Esophagus mucosa (tissue), 1 donor: ENCODE measurements at places on chromosomes 1 and 21.

GRCh38 chr21:37827913-37828312 lies 88.3 kb downstream of the KCNJ6 start:
- ATAC-seq = no peak

- no peak for ATAC-seq
Observed at GRCh38 chr1:168553680-168554553, 10.1 kb upstream of the XCL2 start.

DNA sequence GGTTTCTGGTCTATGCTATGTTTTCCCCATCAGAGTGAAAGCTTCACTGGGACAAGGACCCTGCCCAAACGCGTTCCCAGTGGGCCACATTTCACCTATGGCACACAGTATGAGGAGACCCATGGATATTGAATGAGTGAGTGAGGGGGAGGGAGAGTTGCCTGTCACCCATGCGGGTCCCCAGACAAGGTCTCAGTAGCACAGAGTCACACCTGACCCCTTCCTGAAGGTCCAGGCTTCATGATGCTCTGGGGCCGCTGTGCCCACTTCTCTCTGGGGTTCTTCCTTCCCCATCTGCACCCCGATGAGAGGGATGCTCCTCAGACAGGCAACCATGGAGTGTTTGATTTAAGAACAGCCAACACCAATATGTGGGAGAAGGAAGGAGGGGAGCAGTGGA lies 72.3 kb upstream of the CSF3R start:
- no peak for ATAC-seq

- no peak for ATAC-seq
Observed at GRCh38 chr1:247421074-247421473, 5.1 kb downstream of the NLRP3 start.

DNA sequence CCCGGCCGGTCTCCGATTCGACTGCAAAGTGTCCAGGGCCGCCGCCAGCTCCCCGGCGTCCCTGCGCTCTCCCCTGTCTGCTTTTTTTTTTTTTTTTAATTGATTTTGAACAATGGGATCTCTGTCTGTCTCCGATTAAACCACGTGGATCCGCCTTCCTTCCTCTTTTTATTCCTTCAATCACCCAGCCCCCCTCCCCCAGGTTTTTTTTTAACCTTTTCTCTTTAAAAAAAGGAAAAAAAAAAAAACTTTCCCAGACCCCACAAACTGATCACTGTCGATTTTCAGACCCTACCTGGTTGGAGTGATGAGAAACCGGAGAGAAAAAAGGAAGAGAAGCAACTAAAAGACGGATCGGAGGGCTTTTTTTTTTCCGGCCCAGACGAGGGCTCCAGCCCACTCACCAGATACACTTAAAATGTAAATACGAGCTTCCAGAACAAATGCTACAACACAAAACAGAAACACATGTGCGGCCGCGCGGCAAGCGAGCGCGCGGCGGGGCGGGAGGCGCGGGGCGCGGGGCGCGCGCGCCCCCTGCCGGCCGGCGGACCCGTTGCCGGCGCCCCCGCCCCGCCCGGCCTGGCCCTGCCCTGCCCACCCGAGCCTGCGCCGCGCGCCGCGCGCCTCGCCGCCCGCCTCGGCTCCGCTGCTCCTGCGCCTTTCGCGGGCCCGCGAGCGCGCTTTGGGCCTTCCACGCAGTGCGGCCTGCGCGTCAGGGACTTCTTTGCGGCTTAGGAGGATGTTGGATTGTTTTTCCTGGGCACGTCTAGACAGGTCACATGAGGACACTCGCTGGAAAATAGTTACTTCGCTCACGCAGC lies at the start of gene RCC2:
Gene RCC2 (minus strand): TSS at position 428 of the 824 bp plus-strand sequence. CDS start 1,163 bp downstream, outside the sequence.
- ATAC-seq = peak; percentile 64

- ATAC-seq = no peak
Observed at GRCh38 chr1:158607296-158607695, 2.2 kb downstream of the OR10Z1 start.

DNA sequence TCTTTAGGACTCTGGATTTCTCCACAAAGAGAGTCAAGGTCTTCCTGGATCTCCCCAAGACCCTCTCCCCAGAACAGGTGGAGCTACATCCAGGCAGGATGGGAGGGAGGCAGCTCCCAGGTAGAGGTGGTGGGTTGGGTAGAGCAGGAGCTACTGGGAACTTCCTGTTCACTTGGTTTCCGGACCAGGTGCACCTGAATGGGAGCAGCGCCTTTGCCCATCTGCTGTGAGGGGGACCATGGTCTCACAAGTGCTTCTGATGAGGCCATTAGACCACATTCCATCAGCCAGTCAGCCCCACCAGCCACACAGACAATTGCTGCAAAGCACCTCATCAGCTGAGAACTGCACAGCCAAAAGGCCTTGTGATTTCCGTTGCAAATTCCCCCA lies 188.8 kb downstream of the MATN1 start:
- ATAC-seq = no peak

- peak; percentile 79 for ATAC-seq
Observed at GRCh38 chr1:118396829-118397495, 211.9 kb upstream of the SPAG17 start.

DNA sequence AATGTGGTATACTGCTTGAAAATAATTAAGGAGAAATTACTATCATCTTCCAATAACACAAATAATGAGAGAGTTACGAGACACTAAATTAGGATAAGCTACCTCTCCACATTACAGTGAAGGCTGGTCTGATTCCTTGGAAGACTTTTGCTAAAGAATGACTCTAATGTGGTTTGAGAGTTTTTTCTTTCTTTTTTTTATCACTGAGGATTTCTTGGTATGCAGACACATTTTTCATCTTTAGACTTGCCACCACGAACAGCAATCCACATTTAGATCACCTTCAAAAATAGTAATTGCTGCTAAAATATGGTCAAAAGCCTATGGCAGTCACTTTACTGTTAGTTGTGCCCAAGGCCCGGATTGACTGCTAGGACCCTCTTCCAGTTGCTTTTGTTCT lies 16.6 kb upstream of the TMEM35B start:
- ATAC-seq = no peak

DNA sequence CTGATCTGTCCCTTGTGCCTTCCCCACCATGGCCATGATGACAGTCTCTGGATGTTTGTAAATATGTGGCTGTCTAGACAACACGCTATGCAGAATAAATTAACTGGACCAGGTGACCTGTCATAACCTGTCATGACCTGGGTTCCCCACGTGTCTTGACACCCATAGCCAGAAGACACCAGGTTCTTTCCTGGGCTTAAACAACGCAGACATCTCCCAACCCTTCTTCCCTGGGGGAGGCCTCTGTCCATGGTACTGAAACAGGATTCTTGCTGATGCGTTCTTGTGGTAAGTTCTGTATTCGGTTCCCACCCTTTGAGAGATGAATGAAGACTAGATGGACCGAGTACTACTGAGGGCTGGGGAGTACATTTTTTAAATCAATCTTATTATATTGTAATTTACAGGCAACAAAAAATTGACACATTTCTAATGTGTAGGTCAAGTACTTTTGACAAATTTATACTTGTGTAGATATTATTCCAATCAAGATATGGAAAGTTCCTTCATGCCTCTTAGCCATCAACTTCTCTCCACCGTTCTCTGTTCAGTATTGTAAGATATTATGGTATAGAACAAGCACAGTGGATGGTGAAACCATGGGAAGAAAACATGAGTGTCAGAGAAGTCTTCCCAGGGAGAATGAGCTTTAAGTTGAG lies 738.8 kb downstream of the PTPRU start:
- no peak for ATAC-seq

- ATAC-seq = peak; percentile 75
Observed at GRCh38 chr1:932776-933602, 9.3 kb downstream of the SAMD11 start.

- ATAC-seq = peak; percentile 22
Observed at GRCh38 chr1:204725821-204726448, 40.4 kb upstream of the LRRN2 start.

DNA sequence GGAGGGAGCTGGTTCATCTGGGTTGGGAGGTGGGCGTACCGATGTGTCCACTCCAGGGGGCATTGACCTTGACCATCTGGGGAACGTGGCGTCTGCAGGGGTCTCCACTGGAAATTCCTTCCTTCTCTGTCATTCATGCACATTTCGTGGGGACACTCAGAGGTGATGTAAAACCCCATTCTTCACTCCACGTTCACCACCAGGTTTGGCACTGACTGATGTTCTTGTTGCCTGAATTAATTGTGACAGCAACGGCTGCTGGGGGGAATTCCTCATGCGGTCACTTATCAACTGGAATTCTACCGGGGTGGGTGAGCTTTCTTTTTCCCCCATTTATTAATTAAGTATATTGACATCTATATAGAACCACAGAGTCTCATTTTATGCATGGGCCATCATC lies 18.1 kb upstream of the POFUT2 start:
- no peak for ATAC-seq

DNA sequence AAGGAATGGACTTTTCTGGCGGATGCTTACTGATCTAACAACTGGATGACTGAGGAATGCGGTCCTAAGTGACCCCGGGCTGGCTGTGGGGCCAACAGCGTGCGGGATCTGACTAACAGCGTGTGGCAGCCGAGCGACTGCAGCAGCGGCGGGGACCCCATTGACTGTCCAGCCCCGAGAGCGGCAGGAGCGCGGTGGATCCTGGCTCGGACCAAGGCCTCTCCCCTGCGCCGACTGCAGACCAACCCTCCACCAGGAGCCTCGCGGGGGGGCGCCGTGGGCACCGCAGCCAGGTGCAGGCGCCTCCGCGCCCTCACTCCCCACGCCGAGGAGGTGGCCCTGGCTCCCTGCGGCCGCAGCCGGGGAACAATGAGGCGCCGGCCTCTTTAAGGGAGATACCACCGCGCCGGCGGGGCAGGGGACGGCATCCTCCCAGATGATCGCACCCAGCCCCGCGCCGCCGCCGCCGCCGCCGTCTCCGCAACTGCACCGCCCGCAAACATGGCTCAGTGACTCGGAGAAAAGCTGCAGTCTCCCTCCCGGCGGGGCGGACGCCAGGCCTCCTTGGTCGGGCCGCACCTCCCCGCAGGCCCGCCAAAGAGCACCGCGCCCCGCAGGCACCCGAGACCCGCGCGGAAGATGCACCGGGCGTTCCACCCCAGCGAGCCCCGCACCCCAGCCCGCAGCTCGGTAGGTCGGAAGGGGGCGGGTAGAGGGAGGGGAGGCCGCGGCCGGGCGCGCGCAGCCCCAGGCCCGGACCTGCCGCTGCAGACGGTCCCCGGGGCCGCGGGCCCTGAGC lies 694 bp upstream of the PDIK1L start:
- ATAC-seq = peak; percentile 74

DNA sequence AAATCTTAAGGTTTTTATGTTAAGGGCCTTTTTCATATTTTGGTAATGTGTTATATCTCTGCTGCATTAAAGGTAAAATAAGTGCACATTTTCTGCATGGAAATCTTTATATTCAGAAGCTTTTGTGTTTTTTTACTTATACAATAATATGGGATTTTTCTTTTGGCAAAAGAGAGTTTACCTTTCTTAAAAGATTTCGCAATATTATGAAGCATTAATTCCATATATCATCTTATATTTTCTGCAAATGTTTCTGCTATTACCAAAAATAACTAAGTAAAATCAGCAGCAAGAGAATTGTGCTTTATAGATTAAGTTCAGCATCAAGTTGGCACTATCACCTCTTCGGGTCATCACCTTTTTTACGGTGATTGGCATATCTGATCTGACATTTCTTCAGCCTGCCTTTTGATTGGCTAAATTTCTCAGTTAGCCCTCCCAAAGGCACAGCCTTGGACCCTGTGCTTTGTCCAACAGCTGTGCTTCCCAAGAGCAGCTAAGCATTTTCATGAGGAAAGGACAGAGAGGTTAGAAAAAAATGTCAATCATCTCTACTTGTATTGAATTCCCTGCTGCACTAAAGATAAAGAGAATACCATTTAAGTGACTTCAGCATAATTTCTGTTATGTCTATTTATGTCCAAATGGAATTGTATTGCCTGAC lies 767.1 kb upstream of the PRMT6 start:
- ATAC-seq = no peak

DNA sequence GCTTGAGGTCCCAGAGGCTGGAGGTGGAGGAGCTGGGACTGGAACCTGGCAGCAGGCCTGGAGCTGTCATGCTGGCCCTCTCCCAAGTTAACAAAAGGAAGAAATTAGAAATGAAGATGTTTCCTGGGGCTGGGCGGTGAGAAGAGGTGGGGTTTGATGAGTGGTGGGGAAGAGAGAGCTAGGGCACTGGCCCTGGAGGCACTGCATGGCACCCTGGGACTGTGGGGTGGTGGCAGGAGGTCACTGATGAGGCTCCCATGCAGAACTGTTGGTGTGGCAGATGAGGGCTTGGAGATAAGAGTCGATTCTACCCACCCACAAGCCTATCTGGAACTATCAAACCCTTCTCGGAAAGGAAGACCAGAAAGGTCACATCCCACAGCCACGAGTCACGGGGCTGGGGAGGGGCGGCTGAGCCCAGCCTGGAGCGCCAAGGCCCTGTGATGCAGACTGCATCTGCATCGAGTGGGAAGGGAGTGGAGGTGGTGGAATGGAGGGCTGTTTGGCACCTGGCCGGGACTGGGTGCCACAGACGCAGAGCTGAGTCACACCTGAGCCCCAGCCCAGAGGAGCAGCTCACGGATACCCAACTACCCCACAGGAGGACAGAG lies 29.4 kb downstream of the MRPL37 start:
- ATAC-seq = peak; percentile 51

GRCh38 chr1:152029144-152029928 lies 7.5 kb downstream of the S100A11 start:
- ATAC-seq = peak; percentile 54
